ENCODE measurements at places on chromosomes 6 and 20.

DNA sequence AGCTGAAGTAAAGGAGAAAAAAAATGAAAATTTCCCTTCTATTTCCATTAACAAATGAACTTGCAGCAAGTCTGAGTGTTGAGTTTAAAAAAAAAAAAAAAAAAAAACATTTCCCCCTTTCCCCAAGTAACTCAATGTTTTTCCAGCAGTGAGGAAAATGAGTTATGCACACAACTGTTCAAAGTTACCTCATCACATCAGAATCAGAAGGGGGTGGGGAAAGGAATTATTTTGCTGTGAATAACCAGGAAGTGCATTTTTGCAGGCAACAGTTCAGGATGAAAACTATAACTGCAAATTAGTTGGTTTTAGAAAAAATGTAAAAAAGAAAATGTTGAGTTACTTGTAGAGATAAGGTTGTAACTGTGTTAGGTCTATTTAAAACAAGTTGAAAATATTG is 568.9 kb upstream of the CITED2 start:
- no peak for DNase-seq

- no peak for DNase-seq
Observed at GRCh38 chr20:35551503-35551902, 9.6 kb downstream of the ERGIC3 start.

DNA sequence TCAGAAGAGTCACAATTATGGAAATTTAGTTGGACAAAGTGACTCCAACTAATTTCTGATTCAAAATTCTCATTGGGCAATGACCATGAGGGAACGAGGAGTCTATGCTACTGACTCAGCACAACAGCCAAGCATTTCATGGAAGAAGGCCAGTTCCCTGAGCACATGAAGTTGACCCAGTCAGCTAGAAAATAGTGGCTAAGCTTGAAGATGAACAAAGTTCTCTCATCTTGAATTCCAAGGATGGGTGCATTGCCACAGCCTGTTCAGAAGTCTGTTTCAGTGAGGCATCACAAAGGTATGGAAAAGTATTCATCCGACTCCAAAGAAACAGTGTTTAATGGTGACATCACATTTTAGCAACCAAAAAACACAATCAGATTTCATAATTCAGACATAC is 676.9 kb downstream of the HACE1 start:
- DNase-seq = no peak

GRCh38 chr20:56685879-56686278 is 56.8 kb downstream of the TFAP2C start:
- no peak for DNase-seq

GRCh38 chr6:111580826-111581505 is 24.7 kb downstream of the TRAF3IP2 start:
- no peak for DNase-seq

DNA sequence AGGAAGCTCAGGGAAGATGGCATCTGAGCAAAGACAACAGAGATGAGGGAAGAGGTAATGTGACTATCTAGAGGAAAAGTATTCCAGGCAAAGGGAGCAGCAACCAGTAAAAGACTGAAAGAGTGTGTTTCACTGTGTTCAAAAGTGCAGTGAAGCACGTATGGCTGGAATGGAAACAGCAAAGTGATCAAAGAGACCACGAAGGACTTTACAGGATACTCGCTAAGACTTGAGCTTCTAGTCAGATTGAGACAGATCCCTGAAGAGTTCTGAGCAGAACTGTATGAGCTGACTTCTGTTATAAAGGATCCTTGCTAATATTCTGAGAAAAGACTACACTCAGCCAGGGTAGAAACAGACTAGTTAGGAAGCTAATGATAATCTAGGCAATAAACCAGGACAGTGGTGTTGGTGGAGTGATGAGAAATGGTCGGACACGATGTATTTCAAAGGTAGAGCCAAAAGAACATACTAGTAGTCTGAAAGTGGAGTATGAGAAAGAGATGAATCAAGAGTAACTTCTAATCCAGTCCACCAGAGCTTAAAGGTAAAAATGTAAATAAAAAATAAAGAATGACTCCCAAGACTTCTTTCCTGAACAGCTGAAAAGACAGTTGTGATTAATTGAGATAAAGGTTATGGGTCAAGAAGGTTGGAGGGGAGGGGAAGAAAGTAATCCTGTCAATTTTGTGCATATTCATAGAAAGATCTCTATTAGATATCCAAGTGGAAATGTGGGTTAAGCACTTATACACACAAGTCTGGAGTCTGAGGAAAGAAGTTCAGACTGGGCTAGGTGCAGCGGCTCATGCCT is 14.2 kb downstream of the SEC63 start:
- no peak for DNase-seq

DNA sequence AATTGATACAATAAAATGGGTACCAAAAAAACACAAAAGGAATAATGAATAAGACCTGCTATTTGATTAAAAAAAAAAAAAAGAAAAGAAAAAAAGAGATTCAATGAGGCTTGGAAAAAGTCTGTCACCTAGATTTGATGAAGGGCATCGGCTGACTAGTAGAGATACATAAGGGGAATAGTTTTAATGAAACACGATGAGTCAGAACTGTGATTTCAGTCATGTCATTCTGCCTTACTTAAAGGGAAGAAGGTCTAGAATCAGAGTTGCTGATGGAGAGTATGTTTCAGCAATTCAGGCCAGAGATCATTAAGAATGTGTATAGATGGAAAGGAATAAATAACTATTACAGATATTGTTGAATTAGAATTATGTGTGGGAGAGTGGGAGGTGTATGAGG is 565.9 kb upstream of the RNF217 start:
- DNase-seq = no peak

GRCh38 chr6:25472306-25472705 is 179.7 kb upstream of the SCGN start:
- no peak for DNase-seq

DNA sequence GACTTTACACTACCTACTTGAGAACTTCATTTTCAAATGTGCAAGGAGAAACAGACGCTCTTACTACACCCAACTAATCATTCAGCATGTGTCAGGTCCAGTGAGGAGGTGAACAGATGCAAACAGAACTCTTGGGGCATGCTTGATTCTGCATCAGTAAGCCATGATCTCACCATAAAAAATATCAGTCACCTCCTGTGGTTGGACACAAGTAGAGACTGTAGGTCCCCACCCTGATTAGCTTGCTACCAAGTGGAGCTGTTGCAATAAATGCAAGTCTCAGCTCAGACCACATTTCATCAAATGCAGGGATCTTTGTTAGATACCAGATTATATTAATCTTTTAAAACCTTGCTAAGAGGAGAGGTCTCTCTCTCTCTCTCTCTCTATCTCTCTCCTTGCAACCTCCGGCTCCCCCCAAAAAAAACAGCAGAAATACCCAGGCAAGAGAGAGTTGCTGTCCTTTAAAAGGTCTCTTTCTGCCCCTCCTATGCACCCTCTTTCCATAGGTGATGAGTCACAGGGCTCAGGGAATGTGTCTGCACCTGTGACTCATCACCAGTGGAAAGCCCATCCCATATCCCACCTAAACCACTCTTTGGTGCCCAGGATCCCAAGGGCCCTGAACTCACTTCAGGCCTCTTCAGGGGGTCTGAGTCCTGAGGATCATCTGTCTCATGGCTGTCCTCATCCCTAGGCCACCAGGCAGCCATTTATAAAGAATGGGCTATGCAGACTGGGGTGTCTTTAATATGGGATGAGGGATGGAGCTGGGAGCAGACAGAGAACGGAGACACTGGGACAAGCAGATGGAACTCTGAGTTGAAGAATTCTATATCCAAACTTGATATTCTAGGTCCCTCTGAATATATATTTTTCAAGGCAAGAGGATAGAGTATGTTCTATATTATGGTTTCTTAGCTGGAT is 154.5 kb downstream of the QRSL1 start:
- no peak for DNase-seq

GRCh38 chr6:167647306-167647705 is 179.4 kb upstream of the AFDN start:
- no peak for DNase-seq

DNA sequence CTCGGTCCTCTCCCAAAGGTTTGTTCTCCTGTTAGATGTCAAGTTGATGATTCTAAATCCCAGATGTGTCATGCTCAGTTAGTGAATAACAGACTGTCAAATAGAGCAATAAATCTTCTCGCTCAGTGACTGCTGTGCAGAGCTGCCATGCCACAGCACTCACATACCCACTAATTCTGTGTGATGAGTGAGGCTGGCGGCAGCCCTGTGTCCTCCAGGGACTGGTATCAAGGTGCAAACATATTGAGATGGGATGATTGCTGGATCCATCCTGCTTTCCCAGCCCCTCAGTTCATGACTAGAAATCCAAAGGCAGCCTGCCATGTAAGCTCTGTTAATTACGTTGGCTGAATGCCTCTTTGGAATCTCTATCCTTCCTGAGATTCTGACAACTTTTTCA is 103.9 kb downstream of the OLIG3 start:
- DNase-seq = no peak

GRCh38 chr6:55958790-55959189 is 83.4 kb upstream of the BMP5 start:
- DNase-seq = no peak

- no peak for DNase-seq
Observed at GRCh38 chr6:14750059-14750661, 495.7 kb upstream of the JARID2 start.

DNA sequence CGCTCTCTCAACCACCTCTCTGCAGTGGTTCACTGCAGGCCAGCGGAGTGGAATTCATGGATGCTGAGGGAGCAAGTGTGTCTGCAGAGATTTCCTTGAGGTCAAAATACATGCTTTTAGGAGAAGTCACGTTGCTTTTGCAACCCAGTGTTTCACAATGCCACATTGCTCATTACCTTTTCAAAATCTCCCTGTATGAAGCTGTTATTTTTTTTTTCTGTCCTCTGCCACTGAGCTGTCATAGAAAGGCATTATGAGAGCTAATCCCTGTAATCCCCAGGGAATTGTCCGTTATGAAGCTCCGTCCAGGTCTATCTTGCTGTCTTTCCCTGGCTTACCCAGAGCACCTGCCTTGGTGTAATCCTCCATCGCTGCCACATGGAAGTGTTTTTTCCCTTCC is 60.5 kb upstream of the SLC22A23 start:
- DNase-seq = no peak

GRCh38 chr6:73003302-73003701 is 222.0 kb downstream of the KHDC1L start:
- DNase-seq = no peak

DNA sequence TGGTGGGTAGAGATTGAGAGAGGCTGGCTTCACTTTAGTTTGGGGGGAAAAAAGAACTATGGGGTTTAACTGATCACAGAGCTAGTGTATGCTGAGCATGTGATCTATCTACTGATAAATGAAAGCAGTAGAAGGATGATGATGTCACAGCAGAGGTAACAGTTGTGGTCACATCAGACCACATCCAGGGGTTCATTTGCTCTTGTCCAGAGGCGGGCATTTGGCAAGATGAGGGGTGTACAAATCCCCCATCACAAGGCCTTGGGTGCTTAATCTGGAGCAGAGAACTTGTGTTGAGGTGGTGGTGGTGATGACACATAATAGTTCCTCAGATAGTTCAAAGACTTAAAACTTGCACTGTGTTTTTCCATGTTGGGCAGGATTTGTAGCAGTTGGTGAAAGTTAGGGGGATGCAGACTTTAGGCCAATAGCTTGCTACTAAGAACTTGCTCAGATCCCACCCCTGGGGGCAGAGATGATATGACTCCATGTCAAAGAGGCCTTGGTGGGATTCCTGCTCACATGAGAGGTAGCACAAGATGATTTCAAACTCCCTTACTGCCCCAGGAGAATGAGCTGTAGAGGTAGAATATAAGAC is 63.4 kb downstream of the PRDM1 start:
- DNase-seq = no peak

GRCh38 chr6:18209539-18210197 is 54.4 kb downstream of the KDM1B start:
- no peak for DNase-seq

- DNase-seq = no peak
Observed at GRCh38 chr20:51562027-51562331, 19.5 kb upstream of the NFATC2 start.

DNA sequence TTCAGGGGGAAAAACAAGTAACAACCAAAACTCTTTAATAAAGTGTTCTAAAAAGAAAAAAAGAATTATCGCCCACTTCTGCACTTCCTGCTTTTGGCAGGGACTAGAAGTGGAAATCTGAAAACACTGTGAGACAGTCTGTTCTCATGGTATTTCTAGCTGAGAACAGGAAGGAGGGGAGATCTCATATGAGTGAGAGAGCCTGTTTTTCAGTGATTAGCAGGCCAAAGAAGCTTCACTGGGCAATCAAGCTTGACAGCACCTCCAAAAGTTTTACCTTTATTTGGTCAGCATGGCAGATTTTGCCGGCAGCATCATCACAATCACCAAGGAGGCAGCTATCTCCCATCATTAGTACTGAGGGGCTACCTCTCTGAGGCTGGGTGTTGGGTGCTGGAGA is 79.5 kb upstream of the ATXN1 start:
- no peak for DNase-seq

- DNase-seq = no peak
Observed at GRCh38 chr6:147751232-147751631, 242.7 kb downstream of the SAMD5 start.

- no peak for DNase-seq
Observed at GRCh38 chr6:89217299-89217910, at the start of gene GABRR1. Gene GABRR1, minus strand, starts transcription at chr6:89217358. Its CDS starts 36 bp downstream, at chr6:89217322.

- DNase-seq = no peak
Observed at GRCh38 chr6:145600299-145600698, 135.0 kb downstream of the EPM2A start.

DNA sequence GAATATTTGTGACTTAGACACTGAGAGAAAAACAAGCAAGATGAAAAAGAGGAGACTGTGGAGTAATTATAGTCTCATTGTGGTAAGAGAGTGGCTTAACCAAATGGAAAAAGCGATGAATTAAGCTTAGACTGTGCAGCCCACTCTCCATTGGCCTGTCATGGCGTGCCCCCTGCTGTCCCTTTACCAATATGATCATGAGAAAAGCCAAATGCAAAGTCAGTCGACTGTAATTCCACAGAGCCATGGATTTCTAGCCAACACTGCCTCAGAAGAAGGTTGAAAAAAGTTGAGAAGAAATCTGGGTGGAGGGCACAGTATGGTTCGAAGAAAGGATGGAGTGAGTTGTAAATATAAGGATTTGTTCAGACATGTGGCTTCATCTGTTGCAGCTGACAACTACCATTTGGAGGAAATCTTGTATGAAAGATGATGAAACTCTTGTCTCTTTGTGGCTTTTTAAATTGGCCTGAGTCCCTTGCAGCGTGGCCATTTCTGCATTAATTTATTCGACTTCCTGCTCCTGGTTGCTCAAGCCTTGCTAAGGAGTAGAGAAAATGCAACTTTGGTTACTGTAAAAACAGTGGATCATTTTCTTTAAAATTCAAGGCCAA is 251.4 kb downstream of the DOK5 start:
- no peak for DNase-seq

GRCh38 chr20:24147479-24147878 is 158.9 kb upstream of the GGTLC1 start:
- no peak for DNase-seq

DNA sequence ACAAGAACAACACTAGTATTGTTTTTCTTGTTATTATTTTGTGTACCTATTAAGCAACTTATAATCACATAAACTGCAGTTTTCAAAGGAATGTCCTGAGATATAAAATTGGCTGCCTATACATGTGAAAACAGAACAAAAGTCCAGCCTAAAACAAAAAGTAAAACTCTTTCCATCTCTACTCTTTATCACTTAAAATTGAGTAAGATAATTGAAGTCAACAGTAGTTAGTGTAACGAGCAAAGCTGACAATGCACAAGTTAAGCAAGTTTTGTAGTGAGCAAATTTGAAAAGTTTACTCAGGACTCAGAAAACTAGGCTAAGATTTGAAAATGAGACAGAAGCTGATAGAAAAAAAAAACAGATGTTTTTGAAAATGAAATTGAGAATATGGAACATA is 941.4 kb upstream of the MAN1A1 start:
- no peak for DNase-seq

GRCh38 chr20:52034581-52034980 is 157.0 kb downstream of the ZFP64 start:
- DNase-seq = no peak

All from stimulated activated CD4-positive, alpha-beta T cell treated with anti-CD3 and anti-CD28 coated beads, Interleukin-1b, Interleukin-23, amount 100 ng/mL, for 1 hour (primary cell).